ENCODE measurements at places on chromosomes 4 and X. TPM values are rescaled to one million over a fixed set of nuclear protein-coding genes. Genes with fewer than 3 reads are reported as not detected.
A peak's percentile ranks its signal among the peaks of the same experiment; 100 is the strongest.

DNA sequence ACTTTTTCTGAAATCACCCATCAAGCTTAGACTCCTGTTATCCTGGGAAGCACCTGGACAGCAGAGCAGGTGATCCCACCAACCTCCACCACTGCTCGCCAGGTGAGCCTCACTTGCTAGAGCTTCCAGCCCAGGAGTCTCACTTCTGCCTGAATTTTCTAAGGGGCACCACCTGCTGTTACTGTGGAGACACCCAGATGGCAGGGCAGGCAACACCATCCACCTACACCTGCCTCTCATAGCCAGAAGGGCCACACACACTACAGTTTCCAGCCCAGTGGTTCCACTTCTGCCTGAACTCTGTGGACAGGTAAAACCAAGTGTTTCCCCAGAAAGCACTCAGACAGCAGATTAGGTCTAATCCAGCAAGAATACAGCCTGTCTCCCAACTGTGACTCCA lies 262.0 kb downstream of the ARAP2 start:
- no peak for DNase-seq

GRCh38 chr4:17232566-17233253 lies 279.2 kb downstream of the QDPR start:
- peak; percentile 67 for DNase-seq

DNA sequence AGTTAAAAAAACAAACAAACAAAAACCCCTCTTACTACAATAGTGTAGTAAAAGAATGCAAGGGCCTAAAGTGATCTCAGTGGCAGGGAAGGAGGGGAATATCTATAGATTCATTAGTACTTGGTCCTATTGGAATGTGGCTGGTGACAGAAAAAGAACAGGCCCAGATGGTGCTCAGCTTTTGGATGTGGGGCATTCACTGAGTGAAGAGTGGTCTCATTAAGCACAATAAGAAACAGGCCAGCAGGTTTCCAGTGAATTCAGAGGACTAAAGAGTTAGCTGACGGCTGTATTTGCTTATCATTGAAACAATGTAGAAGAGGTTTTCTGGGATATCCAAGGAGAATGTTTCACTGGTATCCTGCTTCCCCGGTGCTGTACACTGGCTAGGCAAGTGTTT lies 243.8 kb upstream of the HHIP start:
- DNase-seq: no peak

DNA sequence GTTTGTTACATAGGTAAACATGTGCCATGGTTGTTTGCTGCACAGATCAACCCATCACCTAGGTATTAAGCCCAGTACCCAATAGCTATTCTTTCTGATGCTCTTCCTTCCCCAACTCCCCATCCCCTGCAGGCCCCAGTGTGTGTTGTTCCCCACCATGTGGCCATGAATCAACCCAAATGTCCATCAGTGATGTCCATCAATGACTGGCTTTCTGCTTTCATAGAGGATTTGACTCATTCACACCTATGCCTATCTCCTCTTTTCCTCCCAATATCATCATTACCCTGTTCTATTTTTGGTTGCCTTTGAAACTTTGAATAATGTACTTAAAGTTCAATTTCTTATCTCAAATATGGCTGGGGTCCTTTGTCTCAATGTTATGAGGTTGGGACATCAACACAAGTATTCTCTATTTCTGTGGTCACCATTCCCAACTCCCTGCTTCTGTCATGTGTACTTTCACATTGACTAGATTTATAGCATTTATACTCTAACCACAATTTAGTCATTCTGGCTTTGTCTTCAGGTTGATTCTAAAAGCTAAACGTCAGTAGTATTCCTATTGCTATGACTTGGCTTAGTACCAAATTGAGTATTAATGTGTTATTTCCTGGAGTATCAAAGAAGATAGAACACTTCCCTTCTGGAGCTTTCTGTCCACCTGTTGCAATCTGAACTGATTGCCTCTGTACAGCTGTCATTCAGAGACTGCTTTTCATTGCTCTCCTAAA lies 107.2 kb downstream of the TAB3 start:
- no peak for DNase-seq

DNA sequence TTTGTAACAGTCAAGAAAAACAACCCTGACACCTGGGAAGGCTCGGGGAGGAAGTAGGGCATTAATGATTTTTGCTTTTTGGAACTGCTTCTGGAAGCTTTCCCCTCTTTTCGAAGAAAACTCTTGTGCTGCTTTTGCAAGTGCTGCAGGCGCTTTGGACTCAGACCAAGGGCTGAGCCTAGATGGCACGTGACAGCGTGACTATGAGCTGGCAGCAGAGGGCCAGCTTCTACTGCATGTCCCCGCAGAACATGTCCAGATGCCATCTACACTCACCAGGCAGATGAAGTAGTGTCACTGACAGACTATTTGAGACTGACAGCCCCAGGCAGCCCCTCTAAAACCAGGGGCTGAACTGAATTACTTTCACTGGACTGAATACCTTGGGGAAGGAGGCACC lies 6.2 kb downstream of the NR0B1 start:
- peak; percentile 31 for DNase-seq

- no peak for DNase-seq
These were observed 82.2 kb upstream of the SCOC start for GRCh38 chr4:140291259-140291658.

Gene GLRB
- total RNA-seq: 2.7 TPM

Gene ERCC6L
- 0.23 TPM for total RNA-seq

GRCh38 chr4:2394528-2394927 lies 23.9 kb downstream of the ZFYVE28 start:
- DNase-seq: no peak

Gene BTC
- 10.3 TPM for total RNA-seq

GRCh38 chrX:85992811-85993229 lies 54.5 kb downstream of the CHM start:
- DNase-seq: no peak

Gene GPRIN3
- 15.2 TPM for total RNA-seq

DNA sequence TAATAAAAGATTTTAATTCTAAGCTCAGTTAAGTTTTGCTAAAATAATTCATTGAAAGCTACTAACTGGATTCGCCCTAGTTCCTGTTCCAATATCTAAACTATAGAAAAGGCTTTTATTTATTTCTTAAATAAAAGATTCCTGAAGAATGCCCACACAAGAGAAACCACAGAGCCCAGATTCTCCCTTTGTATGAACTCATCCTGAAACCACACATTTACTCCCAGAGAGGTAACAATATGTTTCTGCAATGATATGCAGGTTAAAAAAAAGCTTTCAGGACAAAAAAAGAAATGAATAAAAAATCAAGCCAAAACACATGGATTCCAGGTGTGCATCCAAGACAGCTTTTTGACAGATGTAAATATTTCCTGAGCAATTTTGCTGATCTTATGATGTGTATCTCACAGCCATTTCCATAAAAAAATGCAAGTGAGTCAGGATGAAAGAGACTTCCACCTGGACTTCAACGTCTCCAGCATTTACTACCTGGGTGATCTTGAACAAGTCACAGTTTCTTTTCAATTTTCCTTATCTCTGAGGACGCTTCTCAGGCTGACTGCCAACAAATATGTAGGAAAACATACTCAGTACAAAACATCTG lies 234.4 kb upstream of the FAT1 start:
- no peak for DNase-seq
